ENCODE measurements at places on chromosomes 4 and X. TPM values are rescaled to one million over a fixed set of nuclear protein-coding genes. Genes with fewer than 3 reads are reported as not detected.

Gene GTPBP6
- 52.1 TPM for total RNA-seq

- peaks cover 26% of the 10 kb centered on the region for H3K4me1 ChIP-seq
- peaks cover 8% of the 10 kb centered on the region for H3K36me3 ChIP-seq
- H3K27ac ChIP-seq, result peak overlapping the region; percentile 98
- H3K27me3 ChIP-seq, result no peaks in the 10 kb centered on the region
These were observed 677 bp upstream of the CYP4V2 start for GRCh38 chr4:186190581-186191199.

- no peaks in the 10 kb centered on the region for H3K27me3 ChIP-seq
- H3K4me1 ChIP-seq, result no peaks in the 10 kb centered on the region
- no peaks in the 10 kb centered on the region for H3K36me3 ChIP-seq
- H3K27ac ChIP-seq, result no peak overlapping the region
These were observed 210.7 kb downstream of the PPP3CA start for GRCh38 chr4:101136373-101137370.

- no peaks in the 10 kb centered on the region for H3K4me1 ChIP-seq
- no peak overlapping the region for H3K4me3 ChIP-seq
- DNase-seq, result no peak
- H3K36me3 ChIP-seq, result no peaks in the 10 kb centered on the region
These were observed 88.0 kb upstream of the RAPGEF2 start for GRCh38 chr4:159014859-159015258.

DNA sequence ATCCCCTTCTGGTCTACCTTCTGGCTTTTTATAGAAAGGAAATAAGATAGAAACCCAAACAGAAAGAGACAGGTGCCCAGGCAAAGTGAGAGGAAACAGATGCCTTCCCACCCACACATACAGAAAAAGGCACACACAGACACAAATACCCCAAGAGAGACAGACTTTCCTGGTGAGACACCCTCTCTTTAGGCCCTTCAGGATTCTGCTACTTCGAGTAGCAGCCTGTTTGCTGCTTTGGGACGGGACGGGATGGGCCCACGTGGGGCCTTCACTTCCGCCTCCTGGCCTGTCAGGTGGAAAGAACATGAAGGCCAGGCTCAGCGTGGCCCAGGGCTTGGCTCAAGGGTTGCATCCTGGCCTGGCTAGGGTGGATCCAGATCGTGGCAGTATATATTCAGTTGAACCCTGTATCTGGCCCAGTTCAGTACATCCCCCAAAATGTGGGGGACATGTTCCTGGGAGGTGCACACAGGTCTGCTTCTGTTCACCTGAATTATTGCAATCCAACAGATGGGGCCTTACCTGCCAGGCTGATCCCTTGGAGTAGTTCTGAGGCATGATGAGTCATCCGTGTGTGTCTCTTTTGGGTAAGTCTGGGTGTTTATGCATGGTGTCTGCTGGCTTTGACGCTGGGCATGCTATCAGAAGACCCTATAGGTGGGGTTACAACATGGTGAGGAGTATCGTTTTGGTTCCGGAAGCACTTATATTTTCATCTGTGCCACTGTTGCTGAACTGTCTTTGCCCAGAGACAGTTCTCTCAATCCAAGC lies 2.4 kb downstream of the ZNF275 start:
- no peaks in the 10 kb centered on the region for H3K27me3 ChIP-seq
- no peaks in the 10 kb centered on the region for H3K36me3 ChIP-seq
- peak; percentile 16 for DNase-seq
